Camera-type eye (tissue), 1 donor: ENCODE measurements at places on chromosomes 2 and 18. TPM values are rescaled to one million over a fixed set of nuclear protein-coding genes. Genes with fewer than 3 reads are reported as not detected.

Gene ANKRD62
- not detected for total RNA-seq

Gene MLPH
- total RNA-seq, result 10.6 TPM

Gene TLX2
- 0.93 TPM for total RNA-seq

Gene ALPI
- not detected for total RNA-seq

Gene CXCR2
- 0.99 TPM for total RNA-seq

Gene NLRC4
- 0.11 TPM for total RNA-seq

Gene IMPA2
- total RNA-seq, result 28.3 TPM

Gene PRKRA
- total RNA-seq, result 85.9 TPM

Gene RAX
- total RNA-seq, result 111 TPM

Gene OTX1
- total RNA-seq, result 6.4 TPM

Gene REG3A
- total RNA-seq, result not detected

Gene GAL3ST2
- total RNA-seq, result 0.71 TPM

Gene KLHL14
- total RNA-seq, result 15.2 TPM

Gene HS6ST1
- total RNA-seq, result 64.9 TPM

Gene CUL3
- total RNA-seq, result 146 TPM

Gene FBXO48
- total RNA-seq, result 1.7 TPM

Gene TUBB8B
- total RNA-seq, result not detected

Gene L3MBTL4
- total RNA-seq, result 10.8 TPM

Gene ALLC
- 0.77 TPM for total RNA-seq

Gene RRM2
- 14.7 TPM for total RNA-seq

Gene CCDC148
- total RNA-seq, result 13.1 TPM

Gene SLC8A1
- total RNA-seq, result 138 TPM

Gene C2orf81
- 3.1 TPM for total RNA-seq

Gene LHCGR
- total RNA-seq, result 8.3 TPM

Gene MAP2
- 267 TPM for total RNA-seq

Gene UGT1A10
- not detected for total RNA-seq

Gene HOXD12
- total RNA-seq, result not detected

Gene CELF4
- total RNA-seq, result 41.2 TPM

Gene DTNA
- 46.2 TPM for total RNA-seq

Gene DHRS9
- total RNA-seq, result 2.3 TPM

Gene SKA1
- 2.5 TPM for total RNA-seq

Gene TSPYL6
- total RNA-seq, result 0.44 TPM

Gene SLC40A1
- 129 TPM for total RNA-seq

Gene KIAA2012
- total RNA-seq, result not detected

Gene CROCC2
- total RNA-seq, result 0.16 TPM

Gene GALNT5
- total RNA-seq, result 8.3 TPM

Gene KLHL29
- total RNA-seq, result 31.6 TPM

Gene GCKR
- not detected for total RNA-seq

Gene STARD6
- total RNA-seq, result not detected

Gene MAP4K4
- total RNA-seq, result 139 TPM

Gene MAP3K19
- 0.11 TPM for total RNA-seq

Gene ATP6V1B1
- total RNA-seq, result 24.9 TPM
